ENCODE measurements at places on chromosomes 4 and X.

DNA sequence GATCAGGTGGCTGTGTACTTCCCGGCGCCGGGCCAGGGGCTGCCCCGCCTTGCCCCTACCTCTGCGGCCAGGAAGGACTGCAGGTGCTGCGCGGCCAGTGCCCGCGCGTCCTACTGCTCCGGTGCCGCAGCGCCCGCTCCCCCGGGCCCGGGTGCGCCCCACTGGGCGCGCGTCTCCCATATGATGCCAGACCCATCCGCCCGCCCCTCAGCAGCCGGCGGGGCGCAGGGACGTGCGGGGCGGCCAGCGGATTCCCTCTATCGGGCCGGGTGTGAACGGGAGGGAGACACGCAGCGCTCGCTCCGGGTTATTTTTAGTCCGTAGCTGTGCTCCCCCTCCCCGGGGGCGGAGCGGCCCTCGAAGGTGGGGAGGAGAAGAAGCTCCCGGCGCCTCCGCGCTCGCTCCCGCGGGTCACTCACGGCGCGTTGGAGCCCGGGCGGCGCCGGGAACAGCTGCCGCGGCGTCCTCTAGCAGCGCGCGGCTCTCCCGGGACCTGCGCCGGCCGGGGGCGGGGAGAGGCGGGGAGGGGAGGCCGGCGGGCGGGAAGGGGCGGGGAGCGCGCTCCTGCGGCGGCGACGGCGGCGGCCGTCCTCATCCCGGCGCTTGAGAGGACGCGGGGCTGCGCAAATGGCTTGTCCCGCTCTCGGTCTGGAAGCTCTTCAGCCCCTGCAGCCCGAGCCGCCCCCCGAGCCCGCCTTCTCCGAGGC is 103.6 kb downstream of the UCHL1 start:
- DNase-seq = no peak

- no peak for DNase-seq
Measured at GRCh38 chr4:161005746-161006145, 1158.1 kb downstream of the FSTL5 start.

GRCh38 chrX:40199704-40200103 is 101.9 kb upstream of the BCOR start:
- DNase-seq = no peak

GRCh38 chrX:13188731-13189309 is 131.0 kb downstream of the ATXN3L start:
- DNase-seq = no peak

- DNase-seq = no peak
Measured at GRCh38 chrX:120125444-120125843, 9.7 kb upstream of the RHOXF1 start.

DNA sequence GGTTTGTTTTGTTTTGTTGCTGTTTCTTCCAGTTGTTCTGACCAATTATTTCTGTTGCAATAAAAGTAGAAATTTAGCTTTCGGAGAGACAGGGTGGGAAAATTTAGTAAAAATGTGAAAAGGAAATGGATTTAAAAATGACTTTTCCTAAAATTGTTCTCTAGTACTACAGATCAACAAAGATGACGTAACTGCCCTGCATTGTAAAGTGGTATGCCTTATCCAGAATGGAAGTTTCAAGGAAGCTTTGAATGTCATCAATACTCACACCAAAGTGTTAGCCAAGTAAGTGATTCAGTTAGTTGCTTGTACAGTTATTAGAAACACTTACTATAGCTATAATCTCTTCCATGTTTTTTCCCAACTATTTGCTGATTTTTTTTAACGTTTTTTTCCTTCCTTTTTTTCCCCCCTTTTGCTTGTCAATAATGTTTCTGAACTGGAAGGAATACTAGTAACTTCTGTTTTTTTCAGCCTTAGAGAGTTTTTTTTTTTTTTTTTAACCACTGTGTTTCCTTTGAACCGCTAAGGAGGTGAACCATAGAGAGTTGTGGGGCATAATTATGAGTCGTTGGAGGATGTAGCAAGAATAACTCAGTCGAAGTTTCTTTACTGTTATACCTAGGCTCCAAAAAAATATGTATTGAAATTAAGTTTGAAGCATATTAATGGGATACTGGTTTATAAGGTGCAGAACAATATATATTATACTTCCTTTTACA is 2.2 kb downstream of the SRP72 start:
- DNase-seq = no peak

GRCh38 chrX:150841456-150842197 is 56.8 kb downstream of the CD99L2 start:
- DNase-seq = no peak

DNA sequence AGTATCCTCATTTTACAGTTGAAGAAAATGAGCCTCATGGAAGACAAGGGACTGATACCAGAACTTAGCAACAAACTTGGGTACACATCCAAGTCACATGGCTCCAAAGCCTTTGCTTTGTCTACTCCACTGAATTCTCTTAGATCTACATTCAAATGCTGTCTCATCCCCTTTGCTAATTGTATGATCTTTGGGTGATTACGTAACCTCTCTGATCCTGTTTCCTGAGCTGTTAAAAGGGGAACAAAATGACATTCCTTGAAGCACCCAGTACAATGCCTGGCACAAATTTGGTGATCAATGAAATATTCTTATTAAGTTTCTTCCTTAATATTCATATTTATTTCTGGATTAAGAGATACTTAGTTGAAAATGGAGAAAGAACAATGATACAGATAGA is 5.9 kb upstream of the HPGD start:
- DNase-seq = no peak

GRCh38 chr4:1187182-1187581 is 14.8 kb upstream of the SPON2 start:
- no peak for DNase-seq

- DNase-seq = no peak
Measured at GRCh38 chr4:184122631-184123408, 94.9 kb downstream of the ENPP6 start.

- DNase-seq = no peak
Measured at GRCh38 chr4:152784490-152785350, 5.0 kb downstream of the ARFIP1 start.

- DNase-seq = no peak
Measured at GRCh38 chr4:101265816-101266172, 81.5 kb downstream of the PPP3CA start.

- DNase-seq = no peak
Measured at GRCh38 chr4:7829652-7830580, 109.7 kb downstream of the AFAP1 start.

DNA sequence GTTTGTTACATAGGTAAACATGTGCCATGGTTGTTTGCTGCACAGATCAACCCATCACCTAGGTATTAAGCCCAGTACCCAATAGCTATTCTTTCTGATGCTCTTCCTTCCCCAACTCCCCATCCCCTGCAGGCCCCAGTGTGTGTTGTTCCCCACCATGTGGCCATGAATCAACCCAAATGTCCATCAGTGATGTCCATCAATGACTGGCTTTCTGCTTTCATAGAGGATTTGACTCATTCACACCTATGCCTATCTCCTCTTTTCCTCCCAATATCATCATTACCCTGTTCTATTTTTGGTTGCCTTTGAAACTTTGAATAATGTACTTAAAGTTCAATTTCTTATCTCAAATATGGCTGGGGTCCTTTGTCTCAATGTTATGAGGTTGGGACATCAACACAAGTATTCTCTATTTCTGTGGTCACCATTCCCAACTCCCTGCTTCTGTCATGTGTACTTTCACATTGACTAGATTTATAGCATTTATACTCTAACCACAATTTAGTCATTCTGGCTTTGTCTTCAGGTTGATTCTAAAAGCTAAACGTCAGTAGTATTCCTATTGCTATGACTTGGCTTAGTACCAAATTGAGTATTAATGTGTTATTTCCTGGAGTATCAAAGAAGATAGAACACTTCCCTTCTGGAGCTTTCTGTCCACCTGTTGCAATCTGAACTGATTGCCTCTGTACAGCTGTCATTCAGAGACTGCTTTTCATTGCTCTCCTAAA is 107.2 kb downstream of the TAB3 start:
- no peak for DNase-seq

DNA sequence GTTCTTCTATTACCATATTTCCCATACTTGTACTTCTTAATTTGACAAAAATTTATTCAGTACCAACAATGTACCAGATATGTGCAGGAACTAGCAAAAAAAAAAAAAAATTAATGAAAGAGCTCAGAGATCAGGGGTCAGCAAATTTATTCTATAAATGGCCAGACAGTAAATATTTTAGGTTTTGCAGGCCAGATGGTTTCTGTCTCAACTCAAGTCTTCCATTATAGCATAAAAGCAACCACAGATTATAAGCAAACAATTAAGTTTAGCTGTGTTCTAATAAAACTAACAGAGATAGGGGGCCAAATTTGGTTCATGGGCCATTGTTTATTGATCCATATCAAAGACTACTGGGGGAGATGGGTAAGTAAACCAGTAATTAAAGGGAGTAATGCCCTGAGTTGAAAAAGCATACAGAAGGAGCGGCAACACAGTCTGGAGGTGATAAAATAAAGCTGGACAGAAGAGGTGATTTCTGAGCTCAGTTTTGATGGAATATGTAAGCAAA is 19.3 kb downstream of the NEK1 start:
- no peak for DNase-seq

GRCh38 chr4:180234730-180235129 is 2008.5 kb upstream of the TENM3 start:
- DNase-seq = no peak

DNA sequence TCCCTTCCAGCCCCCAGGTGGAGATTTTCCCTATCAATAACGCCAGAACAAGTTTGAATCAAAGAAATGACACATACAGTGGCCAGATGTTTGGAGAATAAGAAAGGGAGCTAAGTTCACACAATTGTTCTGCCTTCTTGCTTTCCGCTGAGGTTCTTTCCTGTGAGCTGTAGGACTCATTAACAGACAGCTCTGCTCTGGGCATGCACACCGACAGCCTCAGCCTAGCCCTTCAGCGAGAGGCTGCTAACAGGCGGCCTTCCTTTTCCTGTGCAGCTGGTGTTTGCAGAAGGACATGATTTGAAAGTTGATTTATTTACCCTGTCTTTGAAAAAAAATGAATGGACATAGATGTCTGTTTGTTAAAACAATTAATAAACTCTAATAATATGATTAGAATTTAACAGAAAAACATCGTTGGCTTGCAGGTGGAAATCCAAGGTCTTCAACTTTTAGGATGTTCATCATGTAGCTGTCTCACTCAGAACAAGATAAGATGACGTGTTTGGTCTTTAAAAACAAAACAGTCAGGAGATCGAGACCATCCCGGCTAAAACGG is 183.3 kb downstream of the KDR start:
- DNase-seq = peak; percentile 20

DNA sequence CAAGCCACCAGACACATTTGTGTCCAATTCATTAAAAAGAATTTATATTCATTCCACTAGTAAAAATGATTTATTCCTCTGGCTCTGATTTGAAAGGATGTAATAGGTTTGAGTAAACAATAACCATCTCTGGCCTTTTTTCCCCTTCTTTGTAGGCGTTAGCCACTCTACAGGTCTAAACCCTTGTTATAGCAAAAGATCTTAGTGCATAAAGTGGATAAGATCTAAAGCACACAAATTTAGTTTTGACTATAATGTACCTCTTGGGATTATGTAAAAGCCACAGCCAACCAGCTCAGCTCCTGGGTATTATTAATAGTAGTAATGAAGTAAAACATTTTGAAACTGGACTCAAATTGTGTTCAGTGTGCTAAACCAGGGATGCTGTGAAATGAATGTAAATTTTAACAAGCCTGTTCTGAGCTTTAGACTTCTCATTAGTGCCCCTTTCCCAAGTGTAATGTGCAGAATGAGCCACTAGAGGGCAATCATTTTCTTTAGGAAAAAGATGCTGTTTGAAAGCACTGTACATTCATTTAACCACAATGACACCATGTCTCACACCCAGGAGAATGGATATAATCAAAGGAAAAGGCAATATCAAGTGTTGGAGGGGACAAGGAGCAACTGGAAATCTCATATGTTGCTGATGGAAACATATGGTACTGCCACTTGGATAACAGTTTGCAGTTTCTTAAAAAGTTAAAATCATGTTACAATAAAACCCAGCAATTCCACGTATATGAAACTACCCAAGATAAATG is 69.7 kb downstream of the KLHL8 start:
- DNase-seq = peak; percentile 19

- no peak for DNase-seq
Measured at GRCh38 chr4:108834166-108834834, 71.4 kb upstream of the ETNPPL start.

DNA sequence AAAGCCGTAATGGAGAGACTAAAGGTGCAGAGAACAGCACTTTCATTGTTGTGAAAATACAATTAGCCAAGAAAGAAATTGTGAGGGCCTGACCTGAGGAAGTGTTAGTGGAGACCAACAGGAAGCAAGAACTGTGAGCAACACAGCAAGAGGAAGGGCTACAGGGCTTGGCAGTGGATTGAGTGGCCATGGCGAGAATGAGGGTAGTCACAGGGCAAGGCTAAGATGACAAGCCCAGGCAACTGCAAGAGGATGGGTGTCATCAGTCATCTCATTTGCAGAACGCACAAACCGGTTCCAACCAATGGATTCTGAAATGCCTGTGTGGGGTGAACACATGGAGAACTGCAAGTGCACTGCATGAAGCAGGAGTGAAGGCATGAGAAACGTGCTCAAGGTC is 3.6 kb downstream of the SLC10A6 start:
- DNase-seq = no peak

- DNase-seq = no peak
Measured at GRCh38 chr4:5952286-5952974, 59.5 kb upstream of the CRMP1 start.

DNA sequence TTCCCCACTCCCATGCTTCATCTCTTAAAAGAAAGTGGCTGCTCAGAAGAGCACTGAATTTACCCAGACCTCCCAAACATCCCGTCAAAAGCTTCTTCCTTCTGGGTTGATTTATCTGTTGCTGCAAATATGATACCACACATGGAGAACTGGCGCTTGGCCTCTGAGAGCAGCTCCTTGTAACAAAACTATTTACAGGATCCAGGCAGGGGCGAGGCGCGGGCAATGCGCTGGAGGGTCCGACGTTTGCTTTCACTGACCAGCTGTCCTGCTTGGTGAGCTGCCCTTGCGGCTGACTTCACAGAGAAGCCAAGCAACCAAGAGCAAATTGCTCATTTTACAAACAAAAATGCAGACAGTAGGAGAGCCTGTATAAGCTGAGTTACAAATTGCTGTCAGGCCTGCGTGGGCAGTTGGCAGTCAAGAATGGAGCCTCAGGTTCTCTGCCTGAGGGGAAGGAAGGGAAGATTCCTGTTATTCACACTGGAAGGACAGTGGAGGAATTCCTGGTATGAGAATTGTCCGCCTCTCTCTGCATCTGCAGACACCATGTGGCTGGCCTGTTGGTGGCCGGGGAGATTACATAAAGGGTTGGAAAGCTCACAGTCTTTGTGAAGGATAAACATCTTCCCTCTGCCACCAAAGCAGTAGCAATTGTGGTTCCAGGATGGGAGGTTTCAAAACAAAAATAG is 192.2 kb upstream of the LEF1 start:
- DNase-seq = no peak

- no peak for DNase-seq
Measured at GRCh38 chrX:38754818-38755718, 46.2 kb upstream of the MID1IP1 start.

GRCh38 chr4:7960790-7961655 is 21.4 kb upstream of the AFAP1 start:
- peak; percentile 93 for DNase-seq

- DNase-seq = no peak
Measured at GRCh38 chrX:47068214-47068613, 10.0 kb upstream of the RGN start.

Measured in stimulated activated naive CD8-positive, alpha-beta T cell treated with anti-CD3 and anti-CD28 coated beads, Interleukin-15, amount 100 ng/mL, for 72 hours (primary cell).